ENCODE measurements at places on chromosomes 12 and 14.

- no peak for DNase-seq
These were observed 47.1 kb downstream of the GIT2 start for GRCh38 chr12:109949089-109949488.

- no peak for DNase-seq
These were observed 29.5 kb downstream of the MSRB3 start for GRCh38 chr12:65308006-65308405.

- DNase-seq = no peak
These were observed 29.3 kb downstream of the ZCRB1 start for GRCh38 chr12:42296503-42297109.

- DNase-seq = no peak
These were observed 29.5 kb downstream of the VPS37B start for GRCh38 chr12:122866379-122866778.

DNA sequence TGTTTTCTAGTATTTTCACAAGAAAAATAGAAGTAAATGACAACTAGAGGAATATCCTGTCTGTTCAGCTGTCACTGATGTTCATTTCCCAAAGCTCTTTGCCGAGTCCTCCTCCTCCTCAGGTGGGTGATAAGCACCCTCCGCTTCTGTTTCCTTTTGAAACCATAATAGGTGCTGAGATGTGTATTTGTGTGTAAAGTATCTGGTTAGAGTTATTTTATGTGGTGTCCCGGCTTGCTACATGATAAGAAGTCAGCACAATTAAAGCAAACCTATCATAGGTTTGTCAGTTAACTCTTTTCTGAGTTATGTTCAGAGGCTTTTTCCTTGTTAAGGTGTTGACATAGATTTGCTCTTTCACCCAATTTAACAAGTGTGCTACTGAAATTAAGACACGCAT, 82.4 kb downstream of the PIWIL1 start:
- DNase-seq = no peak

DNA sequence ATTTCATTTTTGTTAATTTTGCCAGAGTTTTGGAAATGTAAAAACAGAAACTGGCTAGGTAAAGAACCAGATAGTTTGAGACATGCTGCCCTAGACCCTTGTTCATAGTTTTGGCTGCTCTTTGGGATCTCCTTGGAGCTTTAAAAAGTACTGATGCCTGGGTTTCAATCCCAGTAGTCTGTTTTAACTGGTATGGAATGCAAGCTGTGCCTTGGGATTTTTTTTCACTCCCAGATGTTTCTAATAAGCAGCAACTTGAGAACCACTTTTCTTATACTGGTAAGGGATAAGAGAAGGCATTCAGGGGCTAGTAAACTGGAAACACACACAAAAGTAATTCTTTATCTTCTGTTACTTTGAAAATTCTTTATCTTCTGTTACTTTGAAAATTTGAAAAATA, 18.8 kb downstream of the SLC35F4 start:
- no peak for DNase-seq

DNA sequence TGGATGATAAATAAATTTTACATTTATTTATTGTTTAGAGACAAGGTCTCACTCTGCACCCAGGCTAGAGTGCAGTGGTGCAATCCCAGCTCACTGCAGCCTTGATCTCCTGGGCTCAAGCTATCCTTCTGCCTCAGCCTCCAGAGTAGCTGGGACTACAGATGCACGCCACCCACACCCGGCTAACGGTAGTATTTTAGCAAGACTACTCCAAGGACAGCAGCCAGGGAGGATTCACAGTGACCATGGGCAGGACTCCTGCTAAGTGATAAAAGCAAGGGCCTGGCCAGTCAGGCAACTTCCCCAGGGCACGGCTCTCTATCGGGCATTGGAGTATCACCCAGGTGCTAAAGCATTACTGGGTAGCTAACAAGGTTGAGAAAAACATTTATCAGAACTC, 55.4 kb downstream of the ARL6IP4 start:
- DNase-seq = no peak

DNA sequence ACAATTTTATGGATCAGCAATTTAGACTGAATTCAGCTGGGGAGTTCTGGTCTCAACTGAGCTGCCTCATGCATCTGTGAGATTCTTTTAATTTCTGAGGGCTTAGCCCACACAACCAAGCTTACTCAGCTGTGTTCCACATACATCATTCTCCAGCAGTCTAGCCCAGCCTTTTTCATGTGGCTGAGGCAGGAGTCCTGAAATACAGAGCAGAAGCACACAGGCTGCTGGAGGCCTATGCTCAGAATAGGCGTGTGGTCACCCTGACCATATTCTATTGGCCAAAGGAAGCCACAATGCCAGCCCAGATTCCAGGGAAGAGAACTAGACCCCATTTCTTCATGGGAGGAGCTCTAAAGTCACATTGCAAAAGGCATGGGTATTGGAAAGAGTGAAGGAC, 72.3 kb upstream of the DHRS4 start:
- no peak for DNase-seq

- no peak for DNase-seq
These were observed 42.0 kb upstream of the ATP2B1 start for GRCh38 chr12:89750389-89751351.

DNA sequence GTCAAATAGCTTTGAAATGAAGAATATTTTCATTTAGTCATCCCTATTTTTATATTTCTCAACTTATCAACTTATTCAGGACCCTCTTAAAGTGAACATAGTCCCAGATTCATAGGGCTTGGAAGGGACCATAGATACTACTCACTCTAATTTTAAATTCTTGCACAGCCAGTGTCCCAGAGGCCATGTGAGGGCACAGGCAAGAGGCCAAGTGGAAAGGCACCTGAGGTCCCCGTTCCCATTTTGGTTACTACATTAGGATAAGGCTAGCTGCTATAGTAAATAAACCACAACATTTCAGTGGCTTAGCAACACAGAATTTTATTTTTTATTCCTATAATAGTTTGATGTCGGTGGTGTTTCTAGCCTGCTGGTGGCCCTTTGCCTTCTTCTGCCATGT, 227.8 kb downstream of the SPTSSA start:
- no peak for DNase-seq

- no peak for DNase-seq
These were observed 150.8 kb downstream of the HELB start for GRCh38 chr12:66453120-66453519.

DNA sequence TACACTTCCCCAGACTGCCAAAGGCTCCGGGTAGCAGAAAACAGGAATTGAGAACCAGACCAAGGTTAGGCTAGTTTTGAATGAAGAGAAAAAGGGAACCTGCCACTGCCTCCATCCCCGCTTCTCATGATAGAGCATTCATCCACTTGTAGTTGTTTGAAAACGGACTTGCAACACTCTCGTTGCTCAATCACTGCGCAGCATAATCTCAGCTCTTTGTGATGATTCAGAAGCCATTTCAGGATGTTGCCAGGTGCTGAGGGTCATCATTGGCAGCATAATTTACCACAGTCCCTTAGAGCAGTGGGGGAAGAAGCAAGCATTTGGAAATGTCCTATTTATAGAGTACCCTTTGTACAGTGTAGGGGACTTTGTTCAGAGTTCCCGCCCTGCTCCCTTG, 25.6 kb downstream of the KCNK13 start:
- DNase-seq = no peak

DNA sequence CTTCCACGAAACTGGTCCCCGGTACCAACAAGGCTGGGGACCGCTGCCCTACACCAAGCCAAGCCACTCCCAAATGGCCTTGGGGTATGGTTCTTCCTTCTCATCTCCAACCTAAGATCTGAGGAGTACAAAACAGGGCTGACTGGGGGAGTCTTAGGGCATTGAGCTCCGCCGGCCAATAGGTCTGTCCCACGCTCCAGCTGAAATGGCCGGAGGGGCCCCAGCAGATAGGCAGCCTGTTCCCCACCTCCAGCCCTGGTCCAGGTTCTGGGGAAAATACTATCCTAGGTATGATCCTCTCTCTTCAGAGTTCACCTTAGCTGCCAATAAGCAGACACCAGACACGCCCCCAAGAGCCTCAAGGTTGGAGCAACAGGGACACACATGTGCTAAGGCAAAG, 90.2 kb downstream of the ACTN1 start:
- DNase-seq = no peak

GRCh38 chr14:89565607-89566006, 148.6 kb upstream of the FOXN3 start:
- DNase-seq = no peak

GRCh38 chr12:26795910-26796309, 37.1 kb downstream of the ITPR2 start:
- DNase-seq = no peak

DNA sequence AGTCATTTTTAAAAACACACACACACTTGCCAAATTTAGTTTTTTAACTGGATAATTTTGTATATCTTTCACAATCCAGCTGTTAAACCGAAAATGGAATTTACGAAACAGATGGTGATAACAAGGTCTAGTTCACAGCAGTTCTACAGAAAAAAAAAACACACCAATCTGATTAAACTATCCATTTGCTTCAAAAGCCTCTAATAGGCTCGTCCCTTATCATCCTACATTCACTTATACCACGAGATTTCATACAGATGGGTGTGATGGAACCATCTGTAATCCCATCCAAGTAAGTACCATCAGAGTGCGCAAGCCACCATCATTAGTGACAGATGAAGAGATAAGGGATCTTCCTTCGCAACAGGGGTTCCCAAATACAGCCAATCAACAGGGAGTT, 20.1 kb downstream of the GCH1 start:
- DNase-seq = no peak

DNA sequence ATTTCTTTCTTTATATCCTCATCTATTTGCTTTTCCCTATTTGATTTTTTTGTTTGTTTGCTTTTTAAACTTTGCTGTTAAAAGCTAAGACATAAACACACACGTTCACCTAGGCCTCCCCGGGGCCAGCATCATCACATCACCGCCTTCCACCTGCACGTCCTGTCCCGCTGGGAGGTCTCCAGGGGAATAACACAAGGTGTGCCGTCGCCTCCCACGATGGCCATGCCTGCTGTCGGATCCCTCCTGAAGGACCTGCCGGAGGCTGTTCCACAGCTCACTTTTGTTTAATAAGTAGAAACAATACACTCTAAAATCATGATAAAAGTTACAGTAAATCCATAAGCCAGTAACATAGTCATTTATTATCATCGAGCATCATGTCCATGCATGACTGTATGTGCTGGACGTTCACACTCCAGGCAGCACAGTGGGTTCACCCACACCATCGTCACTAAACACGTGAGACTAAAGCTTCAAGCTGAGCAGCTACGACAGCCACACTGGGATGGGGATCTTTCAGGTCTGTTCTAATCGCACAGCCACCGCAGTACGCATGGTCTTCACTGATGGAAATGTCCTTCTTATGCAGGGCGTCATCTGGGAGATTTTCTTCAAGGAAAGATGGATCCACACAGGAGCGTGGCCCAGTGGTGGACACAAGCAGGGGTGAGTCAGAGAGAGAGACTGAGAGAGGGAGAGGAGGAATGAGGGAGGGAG, 3.6 kb downstream of the RIMBP2 start:
- DNase-seq = no peak

DNA sequence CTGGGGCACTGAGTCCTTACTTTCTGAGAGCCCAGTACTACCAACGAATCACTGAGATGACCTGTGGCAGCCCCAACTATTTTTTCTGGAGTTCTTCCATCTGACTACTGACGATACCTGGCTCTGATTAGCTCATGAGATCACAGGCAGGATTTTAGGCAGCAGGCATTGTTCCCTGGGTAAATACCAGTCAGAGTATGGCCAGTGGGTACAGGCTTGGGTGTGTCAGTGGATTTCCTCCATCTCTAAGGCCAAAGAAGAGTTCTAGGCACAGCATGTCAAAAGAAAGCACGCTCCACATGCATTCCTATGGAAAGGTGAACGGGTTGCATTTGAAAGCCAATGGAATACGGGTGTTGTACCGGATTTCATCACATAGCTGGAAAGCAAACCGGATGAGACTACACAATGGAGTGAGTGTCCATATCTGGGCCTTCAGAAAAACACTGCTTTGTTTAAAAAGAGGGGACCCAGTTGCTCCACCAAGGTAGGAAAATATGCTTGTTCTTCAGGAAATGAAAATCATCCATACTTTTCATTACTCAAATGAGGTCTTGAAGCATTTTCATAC, 55.0 kb downstream of the PAX9 start:
- no peak for DNase-seq

- DNase-seq = no peak
These were observed 154.5 kb downstream of the PHLDA1 start for GRCh38 chr12:75876832-75877762.

DNA sequence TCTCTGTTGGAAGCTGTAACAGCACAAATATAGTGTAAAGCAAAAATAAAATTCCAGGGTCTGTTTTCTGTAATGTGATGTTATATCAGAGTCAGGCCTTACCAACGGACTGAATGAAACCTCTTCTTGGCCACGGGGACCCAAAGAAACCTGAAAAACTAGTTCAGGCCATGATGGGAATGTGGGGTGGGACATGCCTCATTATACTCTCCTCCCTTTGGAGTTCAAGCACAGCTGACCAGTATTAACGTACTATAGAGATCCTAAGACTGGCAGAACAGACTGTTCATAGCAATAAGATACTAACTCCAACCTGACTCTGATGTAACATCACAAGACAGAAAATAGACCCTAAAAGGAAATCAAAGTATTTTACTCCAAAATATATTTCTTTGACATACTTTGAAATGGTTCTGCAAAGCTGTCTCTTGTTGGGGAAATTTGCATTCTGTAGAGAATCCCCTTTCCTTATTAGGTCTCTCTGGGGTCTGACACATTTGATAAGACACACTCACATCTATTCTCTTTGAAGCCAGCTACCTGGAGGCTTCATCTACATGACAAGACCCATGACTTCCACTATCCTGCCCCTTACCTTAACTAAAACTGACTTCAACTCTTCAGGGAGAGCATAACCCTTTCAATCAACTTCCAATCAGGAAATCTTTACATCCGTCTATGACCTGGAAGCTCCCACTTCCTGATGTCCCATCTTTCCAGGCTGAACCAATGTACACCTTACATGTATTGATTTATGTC, 444.6 kb downstream of the SOX5 start:
- DNase-seq = no peak

GRCh38 chr12:9050521-9051157, 61.3 kb downstream of the KLRG1 start:
- no peak for DNase-seq

GRCh38 chr14:52797653-52798052, 6.2 kb upstream of the GNPNAT1 start:
- no peak for DNase-seq

GRCh38 chr12:46661110-46661845, 164.5 kb downstream of the SLC38A4 start:
- peak; percentile 49 for DNase-seq

- DNase-seq = no peak
These were observed 281.6 kb upstream of the E2F7 start for GRCh38 chr12:77347017-77347416.

DNA sequence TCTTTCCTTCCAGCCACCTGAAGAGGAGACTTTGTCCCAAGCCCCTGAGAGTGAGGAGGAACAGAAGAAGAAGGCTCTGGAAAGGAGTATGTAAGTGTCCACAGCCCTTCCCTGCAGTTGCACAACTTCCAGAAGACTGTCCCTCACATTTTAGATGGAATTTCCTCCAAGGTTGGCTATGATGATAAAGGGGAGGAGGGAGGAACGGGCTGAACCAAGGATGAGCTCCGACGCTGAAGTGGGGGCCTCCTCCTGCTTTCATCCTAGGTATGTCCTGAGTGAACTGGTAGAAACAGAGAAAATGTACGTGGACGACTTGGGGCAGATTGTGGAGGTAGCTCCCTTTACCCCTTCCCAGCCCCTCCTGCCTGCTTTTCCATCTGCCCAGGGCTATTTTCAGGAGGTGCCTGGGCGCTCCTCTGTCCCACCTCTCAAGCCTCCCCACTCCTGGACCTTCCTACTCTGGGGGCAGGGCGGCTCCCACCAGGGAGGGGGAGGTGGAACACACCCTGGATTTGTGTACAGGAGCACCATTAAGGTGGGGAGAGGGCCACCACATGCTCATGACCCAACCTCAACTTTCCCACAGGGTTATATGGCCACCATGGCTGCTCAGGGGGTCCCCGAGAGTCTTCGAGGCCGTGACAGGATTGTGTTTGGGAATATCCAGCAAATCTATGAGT, 2.3 kb downstream of the ARHGEF25 start:
- peak; percentile 12 for DNase-seq

All from GM13977 (cell line).